ENCODE measurements at places on chromosomes 12 and 14.

DNA sequence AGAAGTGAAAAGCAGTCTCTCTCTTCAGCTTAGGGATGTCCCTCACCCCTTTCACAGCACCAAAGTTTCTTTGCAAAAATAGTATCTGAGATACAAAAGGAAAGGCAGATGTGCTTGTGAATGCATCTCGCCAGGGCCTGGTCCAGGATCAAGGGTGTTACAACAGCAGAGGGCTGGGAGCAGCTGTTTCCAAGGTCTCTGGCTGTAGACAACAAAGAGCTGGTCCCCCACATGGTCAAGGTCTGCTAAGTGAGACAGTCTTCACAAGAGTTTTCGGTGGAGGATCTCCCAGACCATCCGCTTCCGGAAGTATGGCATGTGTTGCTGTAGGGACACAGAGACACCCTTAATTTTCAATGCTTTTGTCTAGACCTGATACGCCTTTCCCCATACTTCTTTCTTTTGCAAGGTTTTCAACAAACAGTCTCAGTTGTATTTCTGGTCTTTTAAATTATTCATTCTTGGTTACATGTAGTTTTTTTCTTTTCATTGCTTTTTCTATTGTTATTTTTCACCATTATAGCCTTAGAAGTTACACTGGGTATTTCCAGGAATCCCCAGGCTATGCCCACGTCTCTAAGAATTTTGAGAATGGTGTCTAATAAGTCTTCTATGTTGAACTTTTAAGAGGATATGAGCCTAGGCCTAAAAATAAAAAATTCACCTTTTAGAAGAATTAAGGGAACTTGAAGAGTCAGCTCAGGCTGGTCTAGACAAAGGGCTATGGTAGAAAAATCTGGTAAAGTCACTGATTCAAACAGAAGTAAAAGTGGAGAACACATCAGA lies 41.0 kb upstream of the COL2A1 start:
- DNase-seq = no peak

- DNase-seq = no peak
These were observed 188.4 kb downstream of the GPHN start for GRCh38 chr14:66696326-66696725.

DNA sequence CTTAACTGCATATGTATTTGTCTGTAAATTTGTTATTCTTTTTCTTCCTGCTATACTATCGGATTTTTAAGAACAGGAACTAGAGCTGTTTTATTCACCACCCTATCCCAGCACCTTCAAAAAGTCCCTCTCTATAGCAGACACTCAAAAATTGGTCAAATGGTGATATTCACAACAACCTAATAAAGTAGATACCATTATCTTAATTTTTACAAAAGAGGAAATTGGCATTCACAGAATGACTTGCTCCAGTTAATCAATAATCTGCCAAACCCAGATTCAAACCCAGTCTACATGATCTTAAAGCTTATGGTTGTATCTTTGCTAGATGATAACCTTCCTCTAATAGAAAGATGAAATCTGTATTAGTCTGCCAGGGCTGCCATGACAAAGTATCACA lies 426.6 kb downstream of the EGLN3 start:
- no peak for DNase-seq

- no peak for DNase-seq
These were observed 157.9 kb downstream of the KICS2 start for GRCh38 chr12:64064240-64064639.

DNA sequence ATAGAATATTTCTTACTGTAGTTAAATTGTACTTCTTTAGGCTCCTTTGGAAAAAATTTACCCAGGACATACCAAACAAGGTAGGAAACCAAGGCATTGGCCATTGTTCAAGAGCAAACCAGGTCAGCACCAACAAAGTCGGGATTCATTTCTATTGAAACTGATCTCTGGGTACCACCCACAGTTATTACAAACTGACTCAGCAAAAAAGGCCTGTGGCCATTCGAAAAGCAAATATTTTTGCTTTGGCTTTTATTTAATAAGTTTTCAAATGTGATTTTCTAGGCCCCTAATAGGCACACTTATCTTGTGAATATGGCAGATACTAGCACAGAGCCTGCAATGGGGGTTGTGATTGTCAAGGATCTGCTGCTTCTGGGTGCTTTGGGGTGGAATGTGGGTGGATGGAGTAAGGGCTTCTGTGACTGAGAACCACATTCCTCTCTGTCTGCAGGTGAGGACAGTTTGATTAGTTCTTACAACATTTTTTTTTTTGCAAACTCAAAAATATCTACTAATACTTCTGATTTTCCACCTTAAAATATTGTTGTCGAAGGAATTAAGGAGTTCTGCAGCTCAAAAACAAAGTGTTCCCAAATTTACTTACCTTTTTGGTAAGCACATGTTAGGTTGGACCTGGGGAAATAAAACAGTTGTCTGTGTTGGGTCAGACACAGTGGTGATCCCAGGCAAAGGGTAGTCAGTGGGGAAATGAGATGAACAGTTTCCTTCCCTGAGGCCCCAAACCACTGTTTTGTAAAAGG lies 45.1 kb downstream of the FLRT2 start:
- no peak for DNase-seq

DNA sequence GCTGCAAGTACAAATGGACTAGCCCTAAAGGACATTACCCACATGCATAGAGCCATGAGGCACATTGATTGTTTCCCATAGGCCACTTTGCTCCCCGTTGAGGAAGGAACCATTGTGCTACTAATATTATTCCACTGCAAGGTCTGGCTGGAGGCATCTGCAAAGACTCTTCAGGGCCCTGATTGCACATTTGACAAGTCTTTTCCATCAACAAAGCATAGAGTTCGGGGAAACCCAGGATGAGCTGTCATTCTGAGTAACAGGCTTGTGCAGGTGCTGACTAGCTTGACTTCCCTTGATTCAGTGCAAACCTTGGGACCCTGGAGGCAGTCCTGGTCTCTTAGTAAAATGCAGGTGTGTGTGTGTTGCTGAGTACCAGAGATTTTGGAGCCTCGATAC lies 73.8 kb downstream of the SUSD6 start:
- DNase-seq = no peak

DNA sequence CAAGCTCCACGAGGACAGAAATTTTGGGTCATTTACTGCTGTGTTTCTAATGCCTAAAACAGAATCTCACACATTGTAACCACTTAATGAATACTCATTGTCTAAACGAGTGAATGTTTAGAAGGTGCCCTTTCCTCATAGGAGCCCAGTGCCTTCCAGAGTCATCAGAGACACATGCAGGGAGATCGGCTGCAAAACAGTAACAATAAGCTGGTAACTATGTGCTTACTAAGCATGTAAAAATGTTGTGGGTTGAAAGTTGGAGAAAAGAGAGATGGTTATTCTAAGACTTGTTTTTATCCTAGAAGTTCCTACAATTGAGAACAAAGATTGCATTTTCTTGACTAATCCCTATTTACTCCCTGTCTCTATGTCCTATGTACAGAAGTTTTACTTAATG lies 7.4 kb downstream of the TESPA1 start:
- no peak for DNase-seq

Measured in GM12878 (cell line).